GM12891 (cell line): ENCODE measurements at places on chromosomes 7 and 10.

DNA sequence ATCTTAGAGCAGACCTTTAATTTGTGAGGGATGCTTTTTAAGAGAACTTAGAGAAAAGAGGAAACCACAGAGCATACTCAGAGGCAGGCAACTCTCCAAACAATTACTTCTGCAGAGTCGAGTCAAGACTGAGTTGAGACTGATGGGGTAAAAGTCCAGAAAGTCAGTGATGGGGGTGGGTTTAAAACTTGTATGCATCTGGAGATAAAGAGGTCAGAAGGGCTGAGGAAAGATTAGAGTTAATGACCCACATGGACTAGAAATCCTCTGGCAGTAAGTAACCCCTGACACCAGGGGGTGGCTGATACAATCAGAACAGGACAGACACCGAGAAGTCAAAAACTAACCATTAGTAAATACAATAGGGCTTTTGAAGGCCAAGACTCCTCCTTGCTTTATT lies 42.4 kb upstream of the SEPTIN7 start:
- DNase-seq, result no peak

- DNase-seq, result no peak
Observed at GRCh38 chr10:52778511-52779392, 6.2 kb upstream of the MBL2 start.

DNA sequence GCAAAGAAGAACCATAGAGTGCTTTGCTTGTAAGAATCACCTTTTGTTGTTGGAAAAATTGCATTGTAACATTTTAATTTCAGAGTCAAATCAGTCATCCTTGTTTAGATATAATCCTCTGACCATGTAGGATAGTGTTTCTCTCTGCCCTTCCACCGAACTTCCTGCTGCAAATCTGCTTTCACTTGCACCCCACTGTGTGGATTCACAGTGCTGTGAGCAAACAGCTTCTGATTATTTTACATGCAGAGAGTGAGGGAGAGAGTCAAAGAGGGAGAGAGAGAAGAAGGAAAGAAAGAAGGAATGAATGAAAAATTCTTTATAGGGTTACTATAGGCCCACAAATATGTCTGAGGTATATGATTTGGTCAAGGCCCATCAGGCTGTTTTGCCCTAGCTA lies 30.0 kb upstream of the SEM1 start:
- no peak for DNase-seq

GRCh38 chr7:18637516-18637915 lies 142.0 kb downstream of the HDAC9 start:
- DNase-seq, result no peak

DNA sequence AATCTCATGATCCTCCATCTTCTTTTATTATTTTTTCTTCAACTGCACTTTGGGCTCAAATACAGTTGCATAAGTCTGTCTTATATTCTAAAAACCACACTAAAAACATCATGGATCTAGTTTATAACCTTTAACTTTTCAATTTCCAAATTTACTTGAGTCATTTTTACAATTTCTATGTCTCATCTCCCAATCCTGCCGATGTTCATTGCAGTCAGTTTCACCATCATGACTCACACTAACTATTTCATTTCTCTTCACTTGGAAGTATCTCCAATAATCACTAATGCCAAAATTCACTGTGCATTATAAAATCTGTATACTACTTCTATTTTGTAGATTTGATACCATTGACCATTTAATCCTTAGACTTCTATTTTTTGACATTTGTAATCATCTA lies 806.9 kb upstream of the SORCS1 start:
- no peak for DNase-seq

DNA sequence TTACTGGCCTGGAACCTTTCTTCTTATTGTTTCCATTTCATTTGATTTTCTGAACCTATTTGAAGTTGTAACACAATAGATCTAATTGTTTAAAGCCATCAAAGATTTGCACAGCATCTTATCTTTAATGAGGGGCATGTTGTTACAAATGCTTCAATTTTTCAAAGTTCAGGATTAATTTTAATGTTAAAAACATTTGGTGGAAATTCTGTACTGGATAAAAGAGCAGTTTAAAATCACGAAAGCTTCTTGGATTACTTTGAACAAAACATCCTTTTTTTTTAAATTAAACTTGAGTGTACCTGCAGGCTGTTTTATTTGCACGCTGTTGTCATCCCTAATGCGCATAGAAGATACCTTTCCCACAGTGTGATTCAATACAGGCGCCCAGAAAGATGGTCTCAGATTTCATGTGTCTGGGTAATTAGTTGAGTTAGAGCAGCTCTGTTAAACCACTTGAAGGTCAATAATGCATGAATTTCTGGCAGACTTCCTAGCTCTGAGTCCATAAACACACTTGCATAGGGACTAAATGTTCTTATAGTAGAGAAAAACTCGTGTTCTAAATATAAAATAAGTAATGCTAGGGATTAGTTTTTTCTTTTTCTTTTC lies 29.3 kb upstream of the DDX50 start:
- no peak for DNase-seq

DNA sequence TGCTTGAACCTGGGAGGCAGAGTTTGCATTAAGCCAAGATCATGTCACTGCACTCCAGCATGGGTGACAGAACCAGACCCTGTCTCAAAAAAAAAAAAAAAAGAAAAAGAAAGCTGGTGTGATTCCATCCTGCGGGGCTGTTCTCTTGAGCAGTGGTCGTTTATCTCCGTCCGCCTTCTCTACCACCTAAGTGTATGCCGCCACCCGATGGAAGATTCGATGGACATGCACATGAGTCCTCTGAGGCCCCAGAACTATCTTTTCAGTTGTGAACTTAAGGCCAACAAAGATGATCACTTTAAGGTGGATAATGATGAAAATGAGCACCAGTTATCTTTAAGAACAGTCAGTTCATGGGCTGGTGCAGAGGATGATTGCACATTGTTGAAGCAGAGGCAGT lies 65.7 kb downstream of the ABRAXAS2 start:
- no peak for DNase-seq

DNA sequence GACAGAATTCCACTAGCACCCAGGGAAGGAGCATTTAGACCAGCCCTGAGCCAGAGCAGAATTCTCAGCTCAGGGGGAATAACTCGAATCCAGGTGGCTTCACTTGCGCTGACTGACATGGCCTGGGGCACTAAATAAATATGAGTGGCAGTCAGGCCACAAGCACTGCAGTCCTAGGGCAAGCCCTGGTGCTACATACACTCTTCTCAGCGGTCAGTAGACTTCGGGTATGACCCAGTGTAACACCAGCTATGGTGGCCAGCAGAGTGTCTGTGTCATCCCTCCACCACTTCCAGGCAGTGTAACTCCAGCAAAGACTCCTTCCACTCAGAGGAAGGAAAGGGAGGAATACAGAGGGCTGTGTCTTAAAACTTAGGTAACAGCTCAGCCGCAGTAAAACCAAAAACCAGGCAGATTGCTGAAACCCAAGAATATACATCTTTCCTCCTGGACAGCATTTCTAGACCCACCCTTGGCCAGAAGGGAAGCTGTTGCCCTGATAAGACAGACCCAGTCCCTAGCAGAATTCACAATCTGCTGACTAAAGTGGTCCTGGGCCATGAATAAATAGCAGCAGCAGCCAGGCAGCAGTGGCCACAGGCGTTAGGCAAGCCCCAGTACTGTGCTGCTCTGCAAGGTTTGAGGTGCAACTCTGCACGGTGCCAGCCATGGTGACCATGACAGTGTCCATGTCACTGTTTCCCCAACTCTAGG lies 77.0 kb downstream of the SNX13 start:
- no peak for DNase-seq

DNA sequence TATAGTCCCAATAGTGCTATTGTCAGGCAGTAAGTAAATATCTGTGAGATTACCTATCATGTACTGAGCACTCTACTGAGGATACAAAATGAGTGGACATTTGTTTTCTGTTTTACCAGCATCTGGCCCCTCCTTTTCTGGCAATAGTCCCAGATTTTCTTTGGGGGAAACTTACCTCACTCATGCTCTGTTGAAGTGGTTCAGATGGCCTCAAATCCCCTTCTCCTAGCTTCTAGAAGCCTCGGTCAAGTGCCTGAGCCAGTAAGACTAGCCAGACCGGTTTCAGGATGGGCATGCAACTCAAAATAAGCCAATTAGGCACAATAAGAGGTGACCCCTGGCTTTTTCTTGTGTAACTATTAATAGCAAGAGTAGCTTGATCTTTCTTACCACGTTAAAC lies 19.7 kb downstream of the TRDMT1 start:
- DNase-seq, result no peak

DNA sequence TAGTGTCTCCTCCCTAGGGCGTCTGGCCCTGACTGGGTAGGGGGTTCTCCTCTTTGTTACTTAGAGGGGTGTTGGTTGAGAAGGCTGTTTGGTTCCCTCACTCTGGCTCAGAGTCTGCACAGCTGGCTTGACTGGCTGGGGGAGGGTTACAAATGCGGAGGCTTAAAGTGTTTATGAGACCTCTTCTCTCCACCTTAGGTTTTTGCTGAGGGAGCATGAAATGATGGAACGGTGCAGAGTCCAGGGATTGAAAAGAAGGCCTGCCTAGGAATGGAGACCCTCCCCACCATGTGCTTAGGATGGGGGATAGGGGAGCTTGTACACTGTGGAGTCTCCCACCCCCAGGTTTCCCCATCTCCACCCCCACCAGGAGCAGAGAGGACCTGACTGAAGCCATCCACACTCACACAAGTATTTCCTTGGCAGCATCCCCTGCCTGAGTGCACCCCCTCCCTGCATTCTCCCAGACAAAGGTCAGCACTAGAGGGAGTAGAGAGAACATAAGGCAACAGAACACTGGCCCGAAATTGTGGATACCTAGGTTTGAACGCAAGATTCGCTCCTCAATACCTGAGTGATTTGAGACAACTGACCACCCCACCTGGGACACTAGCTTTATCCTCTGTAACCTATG lies 1.7 kb upstream of the LDB1 start:
- DNase-seq, result no peak

DNA sequence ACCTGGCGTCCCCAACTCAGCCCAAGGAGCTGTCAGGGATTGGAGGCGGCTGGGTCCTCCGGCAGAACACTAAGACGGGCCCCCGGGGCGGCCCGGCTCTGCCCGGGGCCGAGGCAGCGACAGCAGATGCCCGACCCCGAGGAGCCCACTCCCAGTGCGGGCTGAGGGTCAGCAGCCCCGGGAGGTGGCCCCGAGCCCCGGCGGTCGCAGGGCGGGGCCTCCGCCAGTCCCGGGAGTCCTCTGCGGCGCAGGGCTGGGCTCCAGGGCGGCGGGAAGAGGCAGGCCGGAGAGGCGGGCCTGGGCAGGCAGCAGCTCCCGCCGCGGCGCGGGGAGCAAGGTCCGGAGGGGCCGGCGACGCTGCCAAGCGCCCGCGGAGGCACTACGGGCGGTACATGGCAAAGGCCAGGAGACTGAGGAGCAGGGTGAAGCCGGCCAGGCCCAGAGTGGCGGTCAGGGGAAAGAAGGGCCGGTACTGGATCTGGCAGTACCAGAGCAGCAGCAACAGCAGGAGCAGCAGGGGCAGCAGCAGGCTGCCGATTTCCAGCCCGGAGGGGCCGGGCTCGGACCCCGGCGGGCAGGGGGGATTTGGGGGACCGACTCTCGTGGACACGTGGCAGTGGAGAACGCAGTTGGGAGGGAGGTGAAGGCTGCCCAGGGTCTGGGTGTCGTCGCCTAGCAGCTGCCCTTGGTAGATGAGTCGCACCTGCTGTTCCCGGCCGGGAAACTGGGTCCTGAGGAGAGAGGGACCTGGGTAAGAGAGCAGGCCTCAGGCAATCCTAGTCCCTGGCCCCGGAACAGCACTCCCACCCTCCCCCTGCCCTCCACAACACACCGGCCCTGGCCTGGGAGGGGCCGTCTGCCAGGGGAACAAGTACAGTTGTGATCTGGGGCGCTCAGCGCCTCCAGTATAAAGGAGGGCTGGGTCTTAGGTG lies 827 bp upstream of the FASTK start:
- DNase-seq, result no peak

DNA sequence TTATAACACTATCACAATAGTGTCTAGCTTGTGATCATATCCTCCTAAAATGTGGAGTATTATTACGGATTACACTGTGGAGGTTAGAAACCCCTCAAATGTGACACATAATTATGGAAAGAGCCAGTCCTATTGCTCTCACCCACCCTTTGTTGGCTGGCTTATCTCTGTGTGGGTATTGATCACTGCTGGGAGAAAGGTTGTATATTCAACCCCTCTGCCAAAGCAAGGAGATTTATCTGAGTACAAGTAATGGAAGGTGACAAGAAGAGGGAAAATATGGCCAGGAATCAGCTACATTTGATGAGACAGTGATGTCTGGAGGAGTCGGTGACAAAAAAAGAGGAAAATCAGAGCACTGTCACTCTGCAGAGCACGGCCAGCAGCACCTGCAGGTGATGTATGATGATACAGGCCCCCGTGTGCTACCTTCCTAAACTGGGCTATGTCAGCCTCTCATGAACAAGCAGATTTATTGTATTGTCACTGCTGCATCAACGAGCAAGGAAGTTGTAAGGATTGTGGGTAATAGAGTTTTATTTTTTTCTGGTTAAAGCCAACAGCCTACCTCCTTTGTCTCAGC lies 235.3 kb downstream of the PHF14 start:
- DNase-seq, result no peak

- no peak for DNase-seq
Observed at GRCh38 chr7:87517136-87517815, 41.8 kb upstream of the ABCB4 start.

DNA sequence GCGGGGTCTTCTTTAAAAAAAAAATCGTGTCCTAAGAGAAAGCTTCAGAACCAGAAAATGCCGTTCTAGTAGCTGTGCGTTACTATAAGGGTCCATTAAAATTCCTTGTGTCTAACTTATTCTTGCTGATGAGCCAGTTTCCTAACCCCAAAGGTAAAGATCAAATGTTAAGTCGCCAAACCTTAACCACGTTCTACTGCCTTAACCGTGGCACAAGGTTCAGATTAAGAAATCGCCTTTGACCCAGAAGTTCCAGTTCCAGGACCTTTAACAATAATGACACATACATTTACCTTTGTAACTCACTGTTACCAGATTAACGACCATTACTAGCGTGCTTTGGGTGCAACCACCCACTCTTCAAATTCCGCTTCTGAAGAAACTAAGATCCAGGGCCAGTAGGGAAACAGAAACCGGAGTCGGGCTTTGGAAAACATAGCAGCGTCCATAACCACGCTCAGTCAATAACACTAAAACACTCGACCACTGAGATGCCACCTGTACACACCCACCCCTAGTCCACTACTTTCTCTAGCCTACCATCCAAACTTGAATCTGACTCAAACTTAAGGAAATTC lies 620 bp downstream of the BET1 start:
- DNase-seq, result no peak

DNA sequence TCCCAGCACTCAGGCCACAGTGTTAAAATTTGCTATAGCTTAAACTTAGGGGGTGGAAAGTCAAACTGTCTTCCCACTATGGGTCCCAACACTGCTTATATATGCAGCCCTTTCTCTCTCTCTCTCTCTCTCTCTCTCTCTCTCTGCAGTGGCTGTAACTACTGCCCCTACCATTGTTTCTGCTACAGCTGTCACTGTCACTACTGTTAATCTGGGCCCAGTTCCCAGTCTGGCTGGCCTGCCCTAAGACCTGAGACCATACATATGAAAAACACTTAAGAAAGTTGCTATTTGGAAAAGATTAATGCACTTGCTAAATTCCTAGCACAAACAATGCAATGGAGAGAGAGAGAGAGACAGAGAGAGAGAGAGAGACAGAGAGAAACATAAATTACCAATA lies 78.6 kb downstream of the THSD7A start:
- no peak for DNase-seq
